Hindlimb muscle (tissue), 1 donor: ENCODE measurements at places on chromosomes 13 and 19. TPM values are rescaled to one million over a fixed set of nuclear protein-coding genes. Genes with fewer than 3 reads are reported as not detected.
A peak's percentile ranks its signal among the peaks of the same experiment; 100 is the strongest.

DNA sequence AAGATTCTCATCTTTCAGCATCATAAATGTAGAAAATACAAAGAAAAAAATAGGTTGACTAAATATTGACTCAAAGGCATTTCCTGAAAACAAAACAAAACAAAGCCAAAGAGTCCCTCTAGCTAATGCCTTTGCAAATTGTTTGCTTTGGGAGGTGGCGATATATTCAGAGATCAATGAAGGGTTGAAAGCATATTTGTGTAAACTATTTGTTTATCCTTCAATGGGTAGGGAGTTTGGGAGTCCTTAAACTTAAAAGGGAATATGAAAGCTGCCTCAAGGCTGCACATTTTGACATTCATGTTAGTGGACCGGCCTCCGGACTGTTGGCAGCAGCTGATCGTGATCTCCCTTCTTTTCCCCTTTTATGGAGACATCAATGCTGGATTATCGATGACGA lies 257.5 kb downstream of the ITGBL1 start:
- no peak for DNase-seq

GRCh38 chr19:1156305-1156801 lies 17.7 kb downstream of the SBNO2 start:
- DNase-seq: no peak

GRCh38 chr19:55579766-55580621 lies 654 bp downstream of the ZNF579 start:
- DNase-seq: peak; percentile 58

GRCh38 chr19:36483653-36484052 lies 5.7 kb downstream of the ZNF566 start:
- no peak for DNase-seq

DNA sequence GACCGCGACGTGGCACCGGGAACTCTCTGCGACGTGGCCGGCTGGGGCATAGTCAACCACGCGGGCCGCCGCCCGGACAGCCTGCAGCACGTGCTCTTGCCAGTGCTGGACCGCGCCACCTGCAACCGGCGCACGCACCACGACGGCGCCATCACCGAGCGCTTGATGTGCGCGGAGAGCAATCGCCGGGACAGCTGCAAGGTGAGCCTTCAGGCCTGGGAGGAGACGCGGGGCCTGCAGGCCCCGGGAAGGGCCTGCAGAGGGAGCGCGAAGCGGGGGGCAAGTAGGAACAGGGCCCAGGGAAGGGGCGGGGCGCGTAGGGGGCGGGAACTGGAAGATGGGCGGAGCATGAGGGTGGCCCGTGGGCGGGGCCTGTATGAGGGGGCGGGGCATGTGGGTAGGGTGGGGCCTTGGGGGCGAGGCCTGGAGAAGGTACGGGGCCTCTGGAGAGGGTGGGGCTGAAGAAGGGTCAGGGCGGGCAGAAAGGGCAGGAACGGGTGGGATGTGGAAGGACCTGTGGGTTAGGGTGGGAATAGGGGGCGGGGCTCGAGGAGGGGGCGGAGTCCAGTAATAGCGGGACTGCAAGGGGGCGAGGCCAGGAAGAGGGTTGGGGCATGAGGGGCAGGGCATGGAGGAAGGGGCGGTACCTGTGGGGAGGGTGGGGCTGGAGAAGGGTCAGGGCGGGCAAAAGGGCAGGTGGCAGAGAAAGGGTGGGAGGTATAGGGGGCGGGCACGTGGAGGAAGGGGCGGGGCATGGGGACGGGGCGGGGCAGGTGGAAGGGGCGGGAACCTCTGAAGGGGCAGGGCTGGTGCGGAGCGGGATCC lies 2.5 kb downstream of the CFD start:
- no peak for DNase-seq

PCP2 gene
- not detected for polyA plus RNA-seq

LHB gene
- not detected for polyA plus RNA-seq

KRTDAP gene
- 6.6 TPM for polyA plus RNA-seq

ZNF98 gene
- not detected for polyA plus RNA-seq
